ENCODE measurements at places on chromosomes 7 and 10.

- no peak for ATAC-seq
Observed at GRCh38 chr10:8057636-8058273, 3.3 kb downstream of the GATA3 start.

- ATAC-seq: no peak
Observed at GRCh38 chr10:69176823-69177222, 3.2 kb upstream of the SUPV3L1 start.

GRCh38 chr10:64288404-64288803 lies 767.2 kb downstream of the REEP3 start:
- no peak for ATAC-seq

DNA sequence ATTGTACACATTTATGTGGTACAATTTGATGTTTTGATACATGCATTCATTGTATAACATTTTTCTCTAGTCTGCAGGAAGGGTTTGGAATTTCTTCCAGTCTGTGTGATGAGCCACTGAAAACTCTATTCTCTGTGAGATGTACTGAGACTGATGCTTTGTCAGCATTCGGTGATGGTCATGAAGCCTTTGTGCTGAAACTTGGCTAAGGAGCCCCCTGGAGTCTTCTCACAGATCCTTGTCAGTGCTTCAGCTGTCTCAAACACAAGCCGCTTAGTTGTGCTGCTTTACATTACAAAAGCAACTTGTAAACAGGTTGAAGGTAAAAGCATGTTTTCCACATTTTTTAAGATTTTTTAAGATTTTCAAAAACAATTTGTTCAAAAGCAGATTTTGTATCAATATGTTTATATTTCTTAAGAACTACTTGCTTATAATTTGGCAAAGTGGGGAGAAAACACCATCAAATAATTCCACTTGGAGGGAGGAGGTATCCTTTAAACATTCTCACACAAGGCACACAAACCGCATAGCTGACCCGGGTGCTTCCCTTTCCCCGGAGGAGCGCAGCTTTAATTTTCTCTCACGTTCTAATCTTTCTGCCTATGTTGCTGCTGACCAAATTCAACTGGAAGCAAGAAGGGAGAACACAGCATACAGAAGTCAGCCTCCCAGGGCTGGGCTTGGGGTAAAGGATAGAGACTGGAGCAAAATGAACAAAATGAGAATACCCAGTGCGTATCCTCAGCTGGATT lies 249.8 kb upstream of the VSTM2A start:
- ATAC-seq: no peak

- no peak for ATAC-seq
Observed at GRCh38 chr7:88922944-88923343, 127.4 kb upstream of the TEX47 start.

- ATAC-seq: no peak
Observed at GRCh38 chr7:64951250-64951848, 39.5 kb downstream of the ZNF117 start.

- ATAC-seq: no peak
Observed at GRCh38 chr10:7343040-7343439, 67.8 kb downstream of the SFMBT2 start.

GRCh38 chr10:47196691-47197090 lies 103.3 kb upstream of the GDF10 start:
- no peak for ATAC-seq

DNA sequence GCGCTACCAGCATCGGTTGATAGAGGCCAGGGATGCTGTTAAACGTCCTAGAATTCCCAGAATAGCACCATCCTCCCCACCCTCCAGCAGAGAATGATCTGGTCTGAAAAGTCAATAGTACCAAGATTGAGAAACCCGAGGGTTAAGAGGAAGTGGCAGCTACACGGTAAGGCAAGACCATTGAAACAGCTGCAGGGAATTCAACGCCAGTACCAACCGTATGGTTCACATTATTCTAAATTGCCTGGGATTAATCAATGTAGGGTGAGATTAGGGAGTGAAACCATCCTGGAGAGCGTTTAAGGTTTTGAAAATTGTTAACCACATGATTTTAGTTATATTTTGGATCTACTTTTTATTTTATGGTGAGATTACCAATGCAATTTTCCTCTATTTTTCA lies 352.2 kb downstream of the PRPF18 start:
- ATAC-seq: no peak

- no peak for ATAC-seq
Observed at GRCh38 chr10:96413151-96413787, 54.5 kb upstream of the OPALIN start.

DNA sequence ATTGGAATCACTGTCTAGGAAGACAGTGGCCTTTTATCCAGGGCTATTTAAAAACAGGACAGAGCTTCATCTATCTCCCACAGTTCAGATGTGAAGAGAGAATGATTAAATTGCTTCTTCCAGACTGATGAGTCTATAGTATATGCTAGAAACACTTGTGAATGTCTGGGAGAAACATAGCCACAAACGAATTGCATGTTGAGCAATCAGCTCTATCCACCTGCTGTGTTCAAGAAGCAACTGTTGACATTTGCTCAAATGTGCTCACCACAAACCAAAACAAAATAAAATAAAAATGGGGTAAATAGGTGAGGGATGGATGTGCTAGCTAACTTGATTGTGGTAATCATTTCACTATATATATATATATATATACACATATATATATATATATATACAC lies 195.1 kb downstream of the HECW1 start:
- no peak for ATAC-seq

- ATAC-seq: no peak
Observed at GRCh38 chr10:70584366-70584765, 18.2 kb downstream of the PRF1 start.

Measured in activated CD4-positive, CD25-positive, alpha-beta regulatory T cell treated with anti-CD3 and anti-CD28 coated beads, Interleukin-2, amount 50 U/mL, for 24 hours (primary cell).